Stimulated activated CD8-positive, alpha-beta memory T cell treated with anti-CD3 and anti-CD28 coated beads, Interleukin-15, amount 100 ng/mL, for 4 hours (primary cell): ENCODE measurements at places on chromosomes 11 and 22.

DNA sequence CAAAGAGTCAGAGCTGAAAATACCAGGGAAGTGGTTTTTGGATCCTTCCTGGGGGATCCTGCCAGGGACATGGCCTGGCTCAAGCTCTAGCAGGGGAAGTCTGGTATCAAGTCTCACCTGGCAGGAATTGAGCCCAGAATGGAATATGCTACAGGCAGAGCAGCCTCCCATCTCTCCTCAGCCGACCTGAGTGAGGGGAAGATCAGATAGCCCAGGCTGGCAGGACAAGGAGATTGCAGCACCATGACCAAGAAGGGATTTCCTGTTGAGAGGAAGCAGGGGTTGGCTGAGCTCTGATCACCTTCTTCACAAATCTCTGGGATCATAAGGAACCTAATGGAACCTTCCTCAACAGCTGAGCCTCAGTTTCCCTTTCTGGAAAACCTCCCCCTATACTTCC lies 13.0 kb downstream of the OAF start:
- no peak for DNase-seq

DNA sequence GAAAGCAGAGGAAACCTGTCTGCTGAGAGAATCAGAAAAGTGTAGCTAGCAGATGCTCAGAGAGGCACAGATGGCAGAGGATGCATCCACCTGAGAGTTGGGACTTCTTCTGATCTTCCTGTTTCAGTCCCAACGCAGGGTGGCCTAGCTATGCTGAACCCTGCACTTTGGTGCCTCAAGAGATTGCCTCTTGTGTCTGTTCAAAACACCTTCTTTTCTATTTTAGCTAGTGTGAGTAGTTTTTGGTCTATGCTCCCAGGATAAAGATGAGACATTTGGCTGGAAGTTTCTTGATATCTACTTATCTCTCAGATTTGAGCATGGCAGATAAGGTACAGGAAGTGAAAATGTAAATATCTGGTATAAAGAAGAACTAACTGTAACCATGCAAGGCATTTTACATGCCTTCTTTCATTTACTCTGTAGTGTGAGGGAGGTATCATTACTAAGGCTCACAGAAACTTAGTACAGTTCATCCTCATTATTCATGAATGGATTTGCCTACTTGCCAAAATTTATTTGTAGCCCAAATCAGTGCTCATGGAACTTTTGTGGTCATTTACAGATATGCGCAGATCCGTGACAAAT lies 47.0 kb upstream of the PSMA1 start:
- no peak for DNase-seq

DNA sequence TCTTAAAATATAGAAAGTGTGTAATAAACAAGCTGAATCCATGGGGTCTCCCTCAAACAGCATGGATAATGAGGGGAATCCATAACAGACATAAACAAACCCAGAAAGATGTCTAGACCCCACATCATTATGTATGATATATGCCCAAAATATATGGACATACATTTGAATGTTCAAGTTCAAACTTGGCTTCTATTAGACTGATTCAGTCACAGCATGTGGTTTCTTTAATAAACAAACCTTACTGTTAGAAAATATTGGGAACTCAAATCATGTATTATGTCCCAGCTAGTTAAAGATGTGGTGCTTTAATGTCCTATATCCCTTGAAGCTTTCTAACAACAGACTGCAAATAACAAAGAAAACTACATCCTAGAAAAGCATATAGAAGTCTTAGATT lies 228.6 kb downstream of the SOX6 start:
- no peak for DNase-seq

DNA sequence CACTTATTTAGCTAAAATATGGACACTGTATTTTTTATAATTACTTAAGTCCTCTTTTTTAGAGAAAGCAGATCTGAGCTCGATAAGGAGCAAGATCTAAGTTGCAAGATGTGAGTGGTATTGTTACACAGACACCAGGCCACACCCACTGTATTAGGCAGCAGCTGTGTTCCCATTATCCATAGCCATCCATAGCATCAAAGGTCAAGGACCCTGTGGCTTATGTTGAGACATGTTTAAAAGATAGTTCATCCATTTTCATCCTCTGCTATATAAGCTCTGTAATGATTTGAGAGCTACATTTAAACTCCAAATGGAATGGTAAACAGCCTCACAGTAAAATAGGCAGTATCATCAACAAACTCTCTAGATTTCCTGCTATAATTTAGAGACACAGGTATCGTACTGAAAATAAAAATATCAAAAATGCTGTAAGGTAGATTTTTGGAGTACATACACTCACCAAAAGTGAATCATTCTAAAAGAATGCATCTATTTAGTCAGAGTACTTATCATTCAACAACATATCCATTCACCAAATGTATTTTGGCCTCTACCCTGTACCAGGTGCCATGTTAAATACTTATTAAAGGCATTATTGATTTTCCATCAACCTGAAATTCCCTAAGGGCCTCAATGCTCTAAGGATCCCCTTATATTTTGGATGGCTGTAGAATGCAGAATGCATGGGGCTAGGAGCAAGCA lies 574.0 kb downstream of the LRRC4C start:
- no peak for DNase-seq

GRCh38 chr11:123531325-123531724 lies 101.3 kb downstream of the GRAMD1B start:
- no peak for DNase-seq

DNA sequence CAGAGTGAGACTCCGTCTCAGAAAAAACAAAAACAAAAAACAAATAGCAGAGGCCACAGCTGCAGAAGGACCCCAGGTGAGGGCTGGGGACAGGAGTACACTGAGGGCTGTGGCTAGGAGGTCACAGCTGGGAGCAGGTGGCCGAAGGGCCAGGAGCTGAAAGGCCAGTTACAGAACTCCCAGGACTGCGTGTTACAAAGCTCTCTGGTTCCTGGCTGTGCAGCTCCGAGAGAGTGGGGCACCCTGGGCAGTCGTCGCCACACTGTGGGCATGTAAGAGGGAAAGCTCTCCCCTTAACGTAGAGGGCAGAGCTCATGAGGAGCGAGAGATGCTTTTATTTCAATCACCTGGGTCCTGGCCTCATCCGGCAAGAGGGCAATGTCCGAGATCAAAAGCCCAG lies 10.1 kb upstream of the NCF4 start:
- no peak for DNase-seq

- no peak for DNase-seq
Observed at GRCh38 chr11:119975561-119976152, 162.3 kb downstream of the TRIM29 start.

DNA sequence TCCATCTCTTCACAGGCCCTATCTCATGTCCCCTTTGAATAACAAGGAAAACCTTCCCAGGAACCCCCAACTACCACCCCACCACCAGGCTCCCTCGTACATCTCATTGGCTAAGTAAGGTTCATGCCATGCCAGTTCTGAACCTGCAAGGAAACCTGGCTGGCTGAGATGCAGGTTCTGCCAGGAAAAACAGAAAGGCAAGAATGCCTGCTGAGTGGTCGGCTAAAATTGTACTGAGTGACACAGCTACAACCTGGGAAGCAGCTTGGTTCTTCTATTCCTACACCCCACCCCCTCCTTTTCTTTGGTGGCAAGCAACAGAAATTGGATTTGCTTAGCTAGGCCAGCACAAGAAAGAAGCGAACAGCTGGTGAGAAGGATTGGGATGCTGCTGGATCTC lies 36.1 kb upstream of the TSPAN18 start:
- DNase-seq: no peak

GRCh38 chr11:45554230-45554967 lies 111.0 kb downstream of the CHST1 start:
- DNase-seq: no peak

DNA sequence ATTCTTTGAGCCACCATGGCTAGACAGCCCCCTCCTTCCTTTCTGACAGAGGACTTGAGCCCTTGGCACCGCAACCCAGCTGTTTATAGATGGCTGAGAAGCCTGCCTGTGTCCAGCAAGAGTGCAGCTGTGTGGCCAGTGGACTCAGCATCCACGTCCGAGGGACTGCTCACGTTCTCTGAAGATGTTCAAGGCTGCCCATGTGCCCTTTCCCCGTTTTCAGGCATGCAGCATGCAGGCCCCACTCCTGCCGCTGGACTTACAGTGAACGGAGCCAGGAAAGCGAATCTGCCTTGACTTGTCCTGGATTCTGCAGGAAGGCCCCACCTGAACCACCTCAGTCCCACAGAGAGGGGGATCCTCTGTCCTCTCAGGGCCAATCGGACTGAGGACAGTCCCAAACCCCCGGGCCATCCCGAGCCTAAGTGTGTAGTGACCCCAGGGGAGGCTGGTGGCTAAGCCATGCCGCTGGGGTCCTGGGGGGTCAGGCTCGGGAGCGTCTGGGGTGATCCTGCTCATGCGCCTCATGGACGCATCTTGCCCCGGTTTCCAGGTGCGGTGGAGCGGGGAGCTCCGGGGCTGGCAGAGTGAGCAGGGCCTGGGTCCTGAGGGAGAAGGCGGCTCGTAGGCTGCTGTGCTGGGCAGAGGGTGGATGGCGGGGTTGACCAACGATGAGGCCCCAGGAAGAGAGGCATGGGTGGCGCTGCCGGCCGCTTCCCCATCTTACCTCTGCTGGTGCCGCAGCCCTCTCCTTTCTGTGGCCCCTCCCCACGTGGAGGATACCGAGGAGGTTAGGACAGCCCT lies 170.7 kb downstream of the CTTN start:
- DNase-seq: no peak

DNA sequence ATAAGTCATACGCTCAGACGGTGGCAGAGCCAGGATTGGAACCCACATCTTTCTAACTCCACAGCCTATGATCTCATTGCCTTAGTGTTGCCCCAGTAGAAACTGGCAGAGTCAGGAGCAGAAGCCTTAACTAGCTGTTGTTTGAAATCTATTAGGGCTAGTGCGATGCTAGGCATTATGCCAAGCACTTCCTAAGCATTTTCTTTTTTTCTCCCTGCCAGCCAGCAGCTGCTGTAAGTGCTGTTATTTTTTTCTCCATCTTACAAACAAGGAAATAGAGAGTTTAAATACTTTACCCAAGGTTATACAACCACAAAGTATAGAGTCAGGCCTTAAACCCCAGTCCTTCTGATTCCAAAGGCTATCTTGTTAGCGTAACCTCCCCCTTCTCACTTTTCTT lies 161.0 kb upstream of the SORL1-AS1 start:
- no peak for DNase-seq
